NCI-H1694 (cell line): ENCODE measurements at places on chromosomes 6 and 20.

DNA sequence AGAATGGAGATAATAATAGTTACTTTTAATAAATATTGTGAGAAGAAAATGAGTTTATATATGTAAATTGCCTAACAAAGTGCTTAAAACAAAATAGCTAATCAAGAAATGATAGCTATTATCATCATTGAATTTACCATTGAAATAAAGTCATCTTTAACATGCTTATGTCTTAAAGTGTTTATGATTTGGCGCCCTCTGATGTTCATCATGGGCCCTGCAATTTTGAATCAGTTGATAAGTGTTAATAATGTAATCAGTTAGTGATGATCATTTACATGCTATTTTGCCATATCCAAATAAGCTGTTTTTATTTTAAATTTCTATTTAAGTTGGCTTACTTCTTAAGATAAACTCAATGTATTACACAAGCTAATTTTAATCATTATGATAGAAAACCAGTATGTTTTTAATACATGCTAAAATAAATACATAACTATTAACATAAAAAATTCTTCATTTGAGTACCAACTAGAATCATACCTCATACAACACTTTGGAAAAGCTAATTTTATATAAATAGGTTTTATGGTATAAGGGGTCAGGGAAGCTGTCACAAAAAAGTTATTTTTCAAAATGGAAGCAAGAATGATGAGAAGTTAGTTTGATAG lies 39.2 kb upstream of the TPD52L1 start:
- DNase-seq = peak; percentile 66

- no peak for DNase-seq
Measured at GRCh38 chr6:32945108-32945760, 4.4 kb upstream of the HLA-DMB start.

DNA sequence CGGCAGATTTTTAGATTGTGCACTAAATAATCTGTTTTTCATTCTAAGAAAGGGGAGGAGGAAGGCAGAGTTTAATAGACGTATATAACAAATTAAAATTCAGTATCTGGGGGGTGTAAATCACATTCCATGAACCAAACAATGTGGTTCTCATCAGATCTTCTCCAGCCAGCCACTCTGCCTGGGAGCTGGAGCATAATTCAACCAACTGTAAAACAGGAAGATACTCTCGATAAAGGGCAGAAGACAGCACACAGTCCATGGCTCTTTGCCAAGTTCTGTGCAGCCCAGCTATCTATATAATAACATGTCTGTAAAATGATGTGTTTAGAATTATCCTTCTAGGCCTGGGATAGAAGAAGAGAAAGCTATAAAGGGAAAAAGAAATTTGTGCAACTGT lies 289.9 kb upstream of the ZFP64 start:
- DNase-seq = peak; percentile 3

DNA sequence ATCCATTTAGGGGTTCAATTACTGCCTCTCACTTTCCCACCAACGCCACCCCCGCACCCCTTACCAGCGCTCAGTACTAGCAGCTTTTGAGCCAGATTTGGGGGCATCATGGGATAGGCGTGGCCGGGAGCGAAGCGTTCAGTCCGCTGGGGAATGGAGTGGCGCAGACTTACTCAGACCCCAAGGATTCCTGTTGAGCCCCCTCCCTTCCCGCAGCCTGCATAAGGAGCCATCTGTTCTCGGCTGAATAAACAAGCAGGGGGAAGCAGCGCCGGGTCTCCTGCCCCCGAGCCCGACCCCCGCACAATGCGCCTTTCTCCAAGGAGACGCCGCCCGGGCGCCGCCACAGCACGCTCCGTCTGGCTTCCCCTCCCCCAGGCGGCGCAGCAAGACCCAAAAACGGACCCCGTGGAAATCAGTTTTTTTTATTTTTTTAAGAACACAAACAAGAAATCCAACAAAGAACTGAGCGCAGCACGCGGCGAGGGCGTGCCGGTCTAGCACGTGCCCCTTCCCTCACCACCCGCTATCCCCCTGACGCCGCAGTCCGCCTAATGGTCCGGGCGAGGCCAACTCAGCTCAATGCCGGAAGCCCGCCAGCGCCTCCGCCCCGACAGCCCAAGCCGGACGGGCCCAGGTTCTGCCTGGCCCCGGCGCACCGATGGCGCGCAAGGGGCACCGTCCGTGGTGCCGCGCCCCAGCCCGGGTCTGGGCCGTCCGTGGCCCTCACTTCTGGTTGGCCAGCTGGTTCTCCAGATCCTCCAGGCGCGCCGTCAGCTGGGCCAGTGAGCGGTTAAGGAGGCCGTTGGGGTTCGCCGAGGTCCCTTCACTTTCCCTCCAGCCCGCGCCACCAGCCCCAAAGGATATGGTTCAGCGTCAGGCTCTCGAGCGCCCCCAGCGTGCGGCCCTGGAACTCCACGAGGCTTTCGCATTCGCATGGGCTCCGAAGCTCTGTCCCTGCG lies 13.3 kb upstream of the RBPJL start:
- peak; percentile 32 for DNase-seq

GRCh38 chr20:14481863-14482262 lies 144.5 kb upstream of the FLRT3 start:
- DNase-seq = no peak

- DNase-seq = no peak
Measured at GRCh38 chr20:51637241-51637640, 94.7 kb upstream of the NFATC2 start.

DNA sequence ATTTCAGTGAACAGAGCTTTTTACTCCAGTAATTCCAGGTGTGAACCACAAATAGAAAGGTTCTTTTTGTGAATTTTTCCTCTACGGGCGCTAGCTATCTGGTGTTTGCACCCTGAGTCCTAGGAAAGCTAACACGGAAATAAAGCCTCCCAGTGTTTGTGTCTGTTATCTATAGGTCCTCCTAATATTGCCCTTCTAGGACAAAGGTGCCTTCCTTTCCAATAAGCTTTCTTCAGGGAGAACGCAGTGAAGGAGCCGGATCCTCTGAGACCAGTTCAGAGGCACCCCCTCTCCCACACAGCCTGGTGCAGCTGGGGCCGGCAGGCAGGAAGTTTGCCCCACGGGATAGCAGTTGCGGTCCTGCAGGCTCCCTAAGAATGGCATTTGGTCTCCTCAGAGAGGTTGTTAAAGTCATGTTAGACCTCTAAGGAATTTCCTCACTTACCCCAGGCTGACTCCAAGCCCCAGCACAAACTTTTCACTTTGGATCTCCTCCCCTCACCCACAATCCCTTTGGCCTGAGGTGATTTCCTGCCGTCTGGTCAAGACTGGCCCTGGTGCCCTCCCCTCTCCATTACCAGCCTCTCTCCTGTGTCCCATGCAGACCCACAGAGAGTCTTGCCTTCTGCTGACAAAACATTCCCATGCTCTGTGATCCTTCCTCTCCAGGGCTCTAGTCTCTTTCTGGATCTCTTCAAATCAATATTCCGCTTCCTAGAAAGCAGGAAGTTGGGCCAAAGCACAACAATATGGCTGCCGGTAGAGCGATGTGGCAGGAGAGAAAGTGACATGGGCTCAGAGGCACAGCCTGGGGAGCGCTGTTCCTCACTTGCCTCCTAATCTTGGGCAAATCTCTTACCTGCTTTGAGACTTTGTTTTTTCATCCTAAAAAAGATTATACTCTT lies 126.0 kb downstream of the MOXD1 start:
- DNase-seq = no peak

DNA sequence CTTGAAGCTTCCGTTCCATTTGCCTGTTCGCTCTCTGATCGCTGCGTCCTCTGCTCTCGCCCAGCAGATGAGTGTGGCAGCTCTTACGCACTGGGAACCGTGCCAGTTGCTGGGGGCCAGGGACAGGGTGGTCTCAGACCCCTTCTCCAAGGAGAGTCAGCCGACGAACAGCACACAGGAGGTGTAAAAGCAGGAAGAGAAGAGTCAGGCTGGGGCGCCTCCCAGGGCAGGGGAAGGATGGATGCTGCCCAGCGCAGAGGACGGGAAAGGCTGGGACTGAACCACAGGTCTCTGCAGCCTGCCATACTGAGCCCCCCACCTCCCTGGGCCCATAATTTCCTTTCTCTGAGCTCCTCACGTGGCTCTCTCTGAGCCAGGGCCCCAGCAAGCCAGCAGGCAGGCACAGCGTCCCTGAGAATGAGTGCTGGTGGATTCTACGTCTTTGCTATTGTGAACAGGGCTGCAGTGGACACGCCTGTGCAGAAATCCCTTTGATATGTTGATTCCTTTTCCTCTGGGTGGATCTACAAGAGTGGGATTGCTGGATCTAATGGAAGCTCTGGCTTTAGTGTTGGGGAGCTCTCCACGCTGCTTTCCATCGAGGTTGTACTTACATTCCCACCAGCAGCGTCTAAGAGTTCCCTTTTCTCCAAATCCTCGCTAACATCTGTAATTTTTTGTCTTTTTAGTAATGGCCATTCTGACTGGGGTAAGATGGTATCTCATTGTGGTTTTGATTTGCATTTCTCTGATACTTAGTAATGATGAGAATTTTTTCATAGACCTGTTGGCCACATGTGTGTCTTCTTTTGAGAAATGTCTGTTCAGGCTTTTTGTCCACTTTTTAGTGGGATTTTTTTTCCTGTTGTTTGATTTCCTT lies 104.1 kb downstream of the PSMB1 start:
- no peak for DNase-seq
